B cell (primary cell): ENCODE measurements at places on chromosomes 6 and 20. TPM values are rescaled to one million over a fixed set of nuclear protein-coding genes. Genes with fewer than 3 reads are reported as not detected.

The OPN5 gene
- total RNA-seq, result not detected in 2 replicates

The AIF1 gene
- total RNA-seq, result 1.3 and 1.5 TPM in 2 replicates

- no peak for DNase-seq
These were observed 390.9 kb upstream of the NRSN1 start for GRCh38 chr6:23735151-23735550.

DNA sequence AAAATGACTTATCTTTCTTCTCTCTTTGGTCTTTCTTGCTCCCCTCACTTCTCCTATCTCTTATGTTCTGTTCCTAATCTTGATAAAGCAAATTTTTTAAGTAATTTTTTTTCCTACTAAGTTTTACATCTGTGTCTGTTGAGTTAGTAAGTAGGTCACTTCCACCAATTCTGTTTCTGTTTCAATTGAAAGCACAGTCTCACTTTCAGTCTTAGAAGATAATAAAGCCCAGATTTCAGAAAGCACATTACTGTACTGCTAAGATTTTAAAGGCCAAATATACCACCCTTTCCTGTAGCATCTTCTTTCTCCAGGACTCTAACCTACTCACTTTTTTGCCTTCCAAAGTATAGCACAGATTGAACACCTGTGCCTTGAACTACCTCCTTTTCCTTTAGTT is 866.1 kb upstream of the ADGRB3 start:
- DNase-seq, result no peak

DNA sequence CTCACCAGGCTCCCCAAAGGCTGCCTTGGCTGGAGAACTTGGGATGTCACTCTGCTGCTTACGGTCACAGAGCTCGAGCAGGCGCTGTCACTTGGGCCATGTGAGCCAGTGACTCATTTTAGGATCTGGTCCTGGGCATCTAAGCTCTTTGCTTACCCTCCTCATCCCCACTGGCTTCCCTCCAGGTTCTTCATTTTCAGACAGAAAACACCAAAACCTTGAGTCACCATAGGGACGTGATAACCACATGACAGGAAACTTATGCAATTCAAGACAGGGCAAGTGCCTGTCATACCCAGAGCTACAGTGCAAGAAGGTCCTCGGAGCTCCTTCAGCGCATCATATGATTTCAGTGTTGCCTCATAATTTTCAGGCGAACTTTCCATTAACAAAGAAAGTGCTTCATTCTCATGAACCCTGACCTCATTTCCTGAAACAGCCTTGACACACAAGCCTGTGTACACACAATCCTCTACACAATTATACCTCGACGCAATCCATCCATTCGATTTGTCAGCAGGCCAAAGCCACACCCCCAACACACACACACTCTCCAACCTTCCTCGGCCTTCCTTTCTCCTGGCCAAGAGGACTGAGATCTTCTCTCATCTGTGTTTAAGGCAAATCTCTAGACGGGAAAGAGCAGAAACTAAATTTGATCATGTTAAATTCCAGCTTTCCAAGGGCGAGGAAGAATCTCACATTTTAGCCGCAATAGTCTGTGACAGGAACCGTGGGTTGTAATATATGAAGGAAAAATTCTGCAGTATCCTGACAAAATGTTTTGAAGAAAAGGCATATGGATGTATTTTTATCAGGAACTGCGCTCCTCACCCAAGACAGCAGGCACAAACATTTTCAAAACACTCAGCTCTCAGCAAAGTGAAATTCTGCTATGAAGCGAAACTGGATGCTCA is 25.3 kb downstream of the TBC1D7 start:
- peak; percentile 69 for DNase-seq
